Renal pelvis (tissue), 12 donors: ENCODE measurements at places on chromosomes 16 and 17. TPM values are rescaled to one million over a fixed set of nuclear protein-coding genes. Genes with fewer than 3 reads are reported as not detected.

TMEM114 gene
- polyA plus RNA-seq = 0.18 TPM

SLC6A2 gene
- polyA plus RNA-seq = 0.25 TPM

B9D1 gene
- 39.6 TPM for polyA plus RNA-seq

DNA sequence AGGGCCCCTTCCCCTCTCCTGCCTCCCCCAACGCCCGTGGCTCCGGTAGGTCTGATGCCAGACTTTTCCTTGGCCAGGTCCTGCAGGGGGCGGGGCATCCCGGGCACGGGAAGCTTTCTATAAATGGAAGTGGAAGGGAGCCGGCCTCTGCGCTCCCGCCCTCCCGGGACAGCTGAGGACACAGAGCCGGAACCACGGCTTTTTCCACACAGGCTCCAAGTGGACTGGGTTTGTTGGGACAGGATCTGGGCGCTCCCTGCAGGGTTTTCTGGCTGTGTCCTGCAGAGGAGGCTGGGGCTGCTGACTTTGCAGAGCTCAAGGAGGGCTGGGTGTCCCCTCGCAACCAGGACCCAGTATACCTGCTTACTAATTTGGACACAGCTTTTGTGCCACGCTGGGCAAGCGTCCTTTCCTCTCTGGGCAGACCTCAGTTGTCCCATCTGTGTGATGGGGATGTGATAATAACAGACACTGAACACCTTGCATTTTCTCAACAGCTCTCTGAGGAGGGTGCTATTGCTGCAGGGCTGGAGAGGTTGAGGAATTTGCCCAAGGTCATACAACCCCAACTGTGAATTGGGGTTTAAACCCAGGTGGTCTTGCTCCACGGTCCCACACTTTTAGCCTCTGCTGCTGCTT, 1.8 kb downstream of the TNS4 start:
- peak; percentile 65 for DNase-seq

TBC1D28 gene
- polyA plus RNA-seq = not detected

GRCh38 chr17:73720187-73720834, 76.1 kb upstream of the SDK2 start:
- no peak for DNase-seq

GRCh38 chr16:13982451-13982850, 62.5 kb downstream of the ERCC4 start:
- DNase-seq = no peak

GRCh38 chr17:33854596-33854995, 400.5 kb upstream of the CCL2 start:
- DNase-seq = no peak
